IgD-negative memory B cell (primary cell): ENCODE measurements at places on chromosomes 2 and 18. TPM values are rescaled to one million over a fixed set of nuclear protein-coding genes. Genes with fewer than 3 reads are reported as not detected.

Gene CERKL
- 13.0 TPM for polyA plus RNA-seq

Gene ANKRD62
- not detected for polyA plus RNA-seq

Gene XDH
- not detected for polyA plus RNA-seq

Gene RAB6C
- not detected for polyA plus RNA-seq
